NCI-H187 treated with DMSO at 0.1 percent for 48 hours (cell line): ENCODE measurements at places on chromosomes 1 and 21.

DNA sequence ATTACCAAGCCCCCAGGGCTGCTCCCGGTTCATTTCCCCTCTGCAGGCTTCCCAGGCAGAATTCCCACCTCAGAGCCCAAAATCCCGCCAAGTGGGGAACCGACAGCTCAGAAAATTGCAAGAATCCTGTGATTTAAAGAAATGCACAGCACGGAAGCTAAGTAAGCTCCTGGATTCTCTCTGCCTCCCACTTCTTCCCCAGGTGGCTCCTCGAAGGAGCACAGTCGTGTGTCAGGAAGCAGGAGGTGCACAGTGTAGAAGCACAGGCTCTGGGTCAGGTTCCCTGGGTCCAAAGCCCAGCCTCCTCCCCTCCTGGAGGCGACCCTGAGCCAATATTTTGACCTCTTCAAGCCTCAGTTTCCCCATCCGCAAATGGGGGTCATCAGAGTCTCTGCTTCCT lies 74.7 kb downstream of the FBXO2 start:
- DNase-seq, result no peak

- DNase-seq, result no peak
These were observed 996.2 kb downstream of the AMY1C start for GRCh38 chr1:104745875-104746274.

DNA sequence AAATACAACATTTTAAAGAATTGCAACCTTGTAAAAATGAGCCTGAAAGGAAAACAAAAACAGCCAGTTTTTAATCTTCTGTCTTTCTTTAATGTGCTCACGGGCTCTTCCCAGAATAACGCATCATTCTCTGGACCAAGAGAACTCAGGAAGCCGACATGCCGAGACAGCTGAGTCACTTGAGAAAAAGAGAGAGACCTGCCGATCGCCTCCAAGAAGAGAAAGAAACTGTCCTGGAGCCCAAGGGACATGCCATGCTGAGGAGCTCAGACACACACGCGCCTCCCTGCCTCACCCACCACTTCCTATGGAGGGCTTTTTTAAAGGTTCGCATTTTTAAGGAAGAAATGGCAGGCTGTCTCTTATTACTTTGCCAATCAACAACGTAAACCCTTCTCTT lies 176.4 kb downstream of the ZNF281 start:
- DNase-seq, result no peak

DNA sequence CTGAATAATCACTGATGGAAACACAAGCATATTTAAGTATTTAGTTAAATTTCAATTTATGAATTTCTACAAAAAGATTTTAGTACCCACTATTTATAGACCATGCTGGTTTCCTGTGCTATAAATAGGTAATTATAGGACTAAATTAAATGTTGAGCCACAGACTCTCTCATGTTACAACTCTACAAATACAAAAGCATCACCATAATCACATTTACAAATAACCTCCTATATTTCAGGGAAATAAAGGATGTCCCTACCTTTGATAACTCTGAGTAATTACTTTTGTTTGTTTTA lies 32.6 kb upstream of the CCDC190 start:
- no peak for DNase-seq

DNA sequence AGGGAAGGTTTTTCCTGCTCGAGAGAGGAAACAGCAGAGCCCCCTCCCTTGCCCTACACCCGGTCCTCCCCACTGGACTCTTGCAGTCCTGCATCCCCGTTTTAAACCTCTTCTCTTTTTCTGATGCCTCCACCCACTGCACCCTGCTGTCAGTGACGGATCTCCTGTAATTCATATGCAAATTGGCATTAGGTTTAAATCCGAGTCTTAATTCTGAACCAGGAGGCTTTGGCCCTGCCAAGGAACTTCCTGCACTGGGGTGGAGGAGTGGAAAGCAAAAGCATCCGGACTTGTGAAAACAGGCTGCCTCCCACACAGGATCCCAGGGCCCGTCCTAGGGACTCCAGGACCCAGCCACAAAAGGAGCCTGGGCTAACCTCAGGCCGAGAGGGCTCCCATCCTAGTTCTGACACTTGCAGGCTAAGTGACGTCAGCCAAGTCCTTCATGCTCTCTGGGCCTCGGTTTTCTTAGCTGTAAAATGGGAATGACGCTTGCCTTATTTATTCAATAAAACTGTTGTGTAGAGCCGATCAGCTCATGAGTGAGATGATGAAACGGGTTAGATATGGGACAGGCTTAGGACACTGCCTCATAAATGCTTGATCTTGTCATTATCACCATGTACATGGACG lies 613.3 kb downstream of the AJAP1 start:
- no peak for DNase-seq
